Activated CD8-positive, alpha-beta memory T cell treated with anti-CD3 and anti-CD28 coated beads, Interleukin-2, amount 10 ng/mL, durations not matched to agents 7 days and 5 days (primary cell): ENCODE measurements at places on chromosomes 1 and 21.

DNA sequence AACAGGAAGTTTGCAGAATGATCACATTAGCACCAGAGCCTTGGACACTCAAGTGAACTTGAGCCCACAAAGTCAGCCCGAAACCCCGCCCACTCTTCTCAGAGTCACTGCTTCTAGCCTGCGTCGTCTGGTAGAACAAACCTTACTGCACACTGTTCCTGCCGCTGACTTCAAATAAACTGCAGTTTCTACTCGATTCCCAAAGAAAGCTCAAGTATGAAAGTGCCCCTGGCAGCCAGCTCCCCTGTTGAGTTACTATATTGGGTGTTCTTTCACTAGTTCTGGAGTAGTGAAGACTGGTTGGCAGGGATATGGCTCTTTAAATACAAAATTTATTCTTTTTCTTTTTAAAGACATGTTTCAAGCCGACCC lies 164.7 kb downstream of the GALNT2 start:
- DNase-seq: peak; percentile 56

- DNase-seq: no peak
Observed at GRCh38 chr1:76135835-76136234, 61.3 kb downstream of the ST6GALNAC3 start.

DNA sequence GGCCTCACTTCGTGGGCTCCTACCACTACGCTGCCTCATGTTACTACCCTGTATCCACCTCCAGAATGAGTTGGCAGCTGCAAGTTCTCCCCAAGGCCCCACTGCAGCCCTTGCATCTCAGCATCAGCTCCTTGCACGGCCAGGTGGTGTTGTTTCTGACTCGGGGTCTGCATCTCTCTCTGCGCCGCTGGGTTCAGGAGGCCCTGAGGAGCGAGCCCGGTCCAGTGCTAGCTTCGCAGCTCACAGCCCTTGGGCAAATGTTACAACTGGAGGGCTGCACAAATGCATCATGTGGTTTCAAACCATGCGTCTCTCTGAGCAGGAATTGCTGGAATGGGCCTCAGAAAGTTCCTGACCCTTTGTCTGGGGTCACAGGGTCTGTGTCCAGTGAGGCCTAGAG lies 3.2 kb upstream of the CLDN14 start:
- DNase-seq: no peak

DNA sequence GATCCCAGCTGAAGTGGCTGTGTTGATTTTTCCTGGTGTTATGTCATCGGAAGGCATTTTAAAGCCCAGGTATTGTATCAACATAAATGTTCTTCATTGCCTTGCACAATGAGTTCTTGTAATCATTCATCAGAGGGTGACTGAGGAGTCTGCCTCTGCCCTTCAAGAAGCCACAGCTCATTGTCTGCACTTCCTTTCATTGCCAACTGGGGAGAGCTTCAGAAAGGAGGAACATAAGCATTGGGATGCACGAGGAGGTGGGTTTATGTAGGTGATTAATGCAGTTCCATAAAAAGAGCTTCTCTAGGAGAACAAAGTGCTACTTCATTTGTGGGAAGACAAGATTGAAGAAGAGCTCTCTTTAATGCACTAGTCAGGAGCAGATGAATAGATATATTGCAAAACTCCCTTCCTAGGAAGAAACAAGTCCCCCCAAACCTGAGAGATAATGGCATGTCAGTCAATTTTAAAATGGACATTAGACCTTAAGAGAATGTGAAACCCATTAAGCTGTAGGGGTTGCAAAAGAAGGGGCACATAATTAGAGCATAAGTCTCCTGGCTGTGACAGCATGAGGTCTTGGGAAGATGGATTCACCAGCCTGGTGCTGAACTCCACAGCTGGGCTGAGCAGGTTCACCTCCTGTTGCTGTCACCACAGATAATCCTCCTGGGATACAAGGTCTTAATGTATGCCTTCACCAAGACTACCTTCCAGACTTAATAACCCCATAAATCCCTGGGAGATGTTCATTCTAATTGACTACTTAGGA lies 124.6 kb downstream of the BACH1 start:
- DNase-seq: no peak

DNA sequence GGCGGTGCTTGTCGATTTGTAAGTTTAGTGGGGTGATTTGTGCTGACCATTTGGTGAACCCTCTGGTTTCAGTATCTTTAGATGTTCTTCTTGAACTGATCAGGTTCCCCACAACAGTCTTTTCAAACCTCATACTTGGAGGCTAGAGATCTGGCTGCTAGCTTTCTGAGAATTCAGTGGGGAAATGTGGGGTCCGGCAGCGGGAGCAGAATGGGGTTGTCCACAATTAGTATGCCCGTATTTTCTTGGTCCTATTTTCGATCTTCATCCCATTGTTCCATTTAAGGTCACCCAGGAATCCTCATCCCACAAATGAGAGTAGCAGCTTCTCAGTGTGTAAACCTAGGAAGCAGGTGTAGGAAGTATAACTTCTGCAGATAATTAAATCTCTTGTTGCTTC lies 10.3 kb upstream of the TPTE start:
- no peak for DNase-seq

DNA sequence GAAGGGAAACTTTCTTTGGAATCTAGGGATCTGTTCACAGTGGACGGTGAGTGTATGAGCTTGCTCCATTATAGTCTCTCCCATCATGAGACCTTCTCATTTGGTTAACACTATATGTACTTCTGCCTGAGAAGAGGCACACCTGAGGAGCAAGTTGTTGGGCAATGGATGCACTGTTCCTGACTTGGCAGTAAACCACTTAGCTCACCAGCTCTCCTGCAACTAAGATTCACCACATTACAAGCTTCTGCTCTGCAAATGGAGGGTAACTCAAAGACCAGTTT lies 10.2 kb downstream of the MACF1 start:
- no peak for DNase-seq

- no peak for DNase-seq
Observed at GRCh38 chr1:246597971-246598370, 31.7 kb downstream of the CNST start.

GRCh38 chr1:11301601-11302000 lies 28.6 kb downstream of the UBIAD1 start:
- no peak for DNase-seq

DNA sequence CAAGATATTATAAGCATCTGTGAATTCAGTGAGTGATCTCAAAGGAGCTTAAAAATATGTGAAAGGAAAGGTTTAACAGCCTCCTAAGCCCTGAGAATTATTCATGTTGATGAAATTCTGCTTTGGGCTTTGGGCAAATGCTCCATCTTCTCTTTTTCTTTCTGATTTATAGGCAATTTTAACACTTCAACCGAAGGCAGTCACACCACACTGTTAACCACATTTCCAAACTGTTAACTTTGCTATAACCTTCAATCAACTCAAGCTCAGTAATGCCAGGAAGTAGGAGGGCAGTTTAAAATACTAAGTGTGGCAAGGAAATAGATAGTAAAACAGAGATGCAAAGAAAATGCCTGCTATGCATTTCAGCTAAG lies 54.4 kb upstream of the NEK7 start:
- DNase-seq: peak; percentile 50

GRCh38 chr1:231315887-231316286 lies 21.8 kb downstream of the EXOC8 start:
- DNase-seq: peak; percentile 57

DNA sequence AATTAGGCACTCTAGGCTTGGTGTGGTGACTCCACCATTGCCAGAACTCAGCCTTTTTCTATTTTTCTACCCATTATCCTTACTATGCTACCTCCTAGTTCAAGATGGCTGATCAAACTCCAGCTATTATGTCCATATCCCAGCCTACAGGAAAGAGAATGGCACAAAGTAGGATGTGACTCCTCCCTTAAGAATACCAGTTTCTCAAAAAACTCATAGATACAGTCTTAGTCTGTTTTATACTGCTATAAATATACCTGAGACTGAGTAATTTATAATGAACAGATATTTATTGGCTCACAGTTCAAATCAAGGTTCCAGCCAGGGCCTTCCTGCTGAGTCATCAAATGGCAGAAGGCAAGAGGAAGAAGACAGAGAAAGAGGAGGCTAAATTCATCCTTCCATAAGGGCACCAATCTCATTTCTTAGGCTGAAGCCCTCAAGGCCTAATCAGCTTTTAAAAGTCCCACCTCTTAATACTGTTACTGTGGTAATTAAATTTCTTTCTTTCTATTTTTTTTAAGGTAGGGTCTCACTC lies 542.8 kb upstream of the BEND5 start:
- no peak for DNase-seq
